ENCODE measurements at places on chromosomes 3 and 15. TPM values are rescaled to one million over a fixed set of nuclear protein-coding genes. Genes with fewer than 3 reads are reported as not detected.

GRCh38 chr15:64558460-64559179 is 98.2 kb downstream of the ZNF609 start:
- H3K4me1 ChIP-seq: peaks cover 11% of the 10 kb centered on the region
- no peaks in the 10 kb centered on the region for H3K27me3 ChIP-seq
- DNase-seq: no peak
- no peak overlapping the region for H3K27ac ChIP-seq

GRCh38 chr15:39226169-39226937 is 354.5 kb upstream of the THBS1 start:
- H3K4me1 ChIP-seq: peaks cover 12% of the 10 kb centered on the region
- H3K27me3 ChIP-seq: no peaks in the 10 kb centered on the region

GRCh38 chr3:56864090-56864489 is 62.3 kb upstream of the ARHGEF3 start:
- H3K4me1 ChIP-seq: peaks cover 8% of the 10 kb centered on the region
- no peak overlapping the region for H3K27ac ChIP-seq
- no peaks in the 10 kb centered on the region for H3K27me3 ChIP-seq
- no peaks in the 10 kb centered on the region for H3K36me3 ChIP-seq
- no peak overlapping the region for H3K4me3 ChIP-seq

- peaks cover 87% of the 10 kb centered on the region for H3K36me3 ChIP-seq
- H3K27ac ChIP-seq: peak overlapping the region; percentile 95
- no peaks in the 10 kb centered on the region for H3K27me3 ChIP-seq
- H3K4me1 ChIP-seq: peaks cover 35% of the 10 kb centered on the region
- no peak for DNase-seq
- H3K4me3 ChIP-seq: no peak overlapping the region
Measured at GRCh38 chr3:48403533-48404439, 26.1 kb downstream of the PLXNB1 start.

DNA sequence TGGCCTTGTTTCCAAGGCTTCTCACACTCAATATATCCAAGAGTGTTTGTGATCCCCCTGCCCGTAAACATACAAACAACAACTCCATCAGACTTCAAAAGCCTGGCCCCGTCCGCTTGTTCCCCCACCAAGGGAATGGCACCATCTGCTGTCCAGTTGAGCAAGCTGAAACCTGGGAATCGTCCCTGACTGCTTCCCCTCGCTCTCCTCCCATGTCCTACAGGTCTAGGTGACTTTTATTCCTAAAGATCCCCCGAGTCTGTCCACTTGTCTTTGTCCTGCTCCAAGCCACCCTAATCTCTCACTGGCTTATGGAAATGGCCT is 27.9 kb upstream of the FAM174B start:
- no peaks in the 10 kb centered on the region for H3K36me3 ChIP-seq
- H3K27me3 ChIP-seq: no peaks in the 10 kb centered on the region
- H3K4me3 ChIP-seq: no peak overlapping the region
- no peaks in the 10 kb centered on the region for H3K4me1 ChIP-seq
- H3K27ac ChIP-seq: no peak overlapping the region
- DNase-seq: peak; percentile 18

- no peak overlapping the region for H3K27ac ChIP-seq
- peaks cover 5% of the 10 kb centered on the region for H3K36me3 ChIP-seq
- DNase-seq: no peak
- no peaks in the 10 kb centered on the region for H3K27me3 ChIP-seq
Measured at GRCh38 chr3:61559136-61559731, 2.1 kb upstream of the PTPRG start.

DNA sequence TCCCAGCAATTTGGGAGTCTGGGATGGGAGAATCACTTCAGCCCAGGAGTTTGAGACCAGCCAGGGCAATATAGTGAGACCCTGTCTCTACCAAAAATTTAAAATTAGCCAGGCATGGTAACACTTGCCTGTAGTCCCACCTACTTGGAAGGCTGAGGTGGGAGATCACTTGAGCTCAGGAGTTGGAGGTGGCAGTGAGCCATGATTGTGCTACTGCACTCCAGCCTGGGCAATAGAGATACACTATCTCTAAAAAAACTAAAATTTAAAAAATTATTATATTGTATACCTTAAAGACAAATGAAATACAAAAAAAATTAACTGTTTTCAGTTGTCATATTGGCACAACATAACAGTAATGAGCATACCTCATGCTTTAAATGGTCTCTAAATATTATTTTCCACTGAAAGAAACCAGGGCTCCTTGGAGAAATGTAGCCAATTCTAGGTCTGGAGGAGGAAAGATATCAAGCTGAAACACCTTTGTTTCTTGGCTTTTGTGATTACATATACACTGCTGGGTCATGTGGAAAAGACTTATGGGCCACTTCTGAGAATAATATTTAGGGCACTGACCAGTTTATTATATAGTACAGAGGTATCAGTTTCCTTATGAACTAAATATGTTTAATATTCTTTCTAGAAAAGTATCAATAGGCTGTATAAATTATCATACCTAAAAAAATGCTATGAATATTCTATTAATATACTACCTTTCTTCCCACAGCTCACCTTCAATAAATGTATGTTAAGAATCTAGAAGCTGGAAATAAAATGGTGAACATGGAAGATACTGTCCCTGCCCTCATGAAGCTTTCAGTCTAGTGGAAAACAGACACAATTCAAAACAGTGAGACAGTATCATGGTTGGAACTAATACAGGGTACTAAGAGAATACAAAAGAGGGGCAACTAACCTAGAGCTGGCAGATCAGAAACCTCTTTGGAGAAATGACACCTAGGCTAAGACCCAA is 119.5 kb downstream of the TMCC1 start:
- no peak for DNase-seq
- H3K27me3 ChIP-seq: no peaks in the 10 kb centered on the region
- no peak overlapping the region for H3K4me3 ChIP-seq
- H3K4me1 ChIP-seq: peaks cover 11% of the 10 kb centered on the region
- no peak overlapping the region for H3K27ac ChIP-seq
- peaks cover 14% of the 10 kb centered on the region for H3K36me3 ChIP-seq

DNA sequence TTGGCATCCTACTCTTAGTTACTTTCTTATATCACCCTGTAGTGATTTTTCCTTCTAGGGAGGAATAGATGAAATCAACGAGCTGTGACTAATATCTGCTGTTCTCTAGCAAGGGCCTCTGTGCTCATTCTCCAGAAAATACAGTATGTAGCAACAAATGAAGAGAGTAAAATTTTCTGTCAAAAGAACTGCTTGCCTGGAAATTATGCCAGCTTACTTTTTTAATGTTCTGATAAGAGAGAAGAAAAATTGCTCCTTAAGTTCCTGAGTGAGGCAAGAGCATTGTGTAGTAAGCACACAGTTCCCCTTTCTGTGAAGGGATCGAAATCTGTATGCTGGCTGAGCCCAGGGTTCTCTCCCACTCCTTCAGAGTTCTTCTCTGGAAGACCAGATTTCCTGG is 51.4 kb upstream of the GK5 start:
- H3K4me3 ChIP-seq: no peak overlapping the region
- no peaks in the 10 kb centered on the region for H3K27me3 ChIP-seq
- DNase-seq: peak; percentile 56
- no peaks in the 10 kb centered on the region for H3K36me3 ChIP-seq

DNA sequence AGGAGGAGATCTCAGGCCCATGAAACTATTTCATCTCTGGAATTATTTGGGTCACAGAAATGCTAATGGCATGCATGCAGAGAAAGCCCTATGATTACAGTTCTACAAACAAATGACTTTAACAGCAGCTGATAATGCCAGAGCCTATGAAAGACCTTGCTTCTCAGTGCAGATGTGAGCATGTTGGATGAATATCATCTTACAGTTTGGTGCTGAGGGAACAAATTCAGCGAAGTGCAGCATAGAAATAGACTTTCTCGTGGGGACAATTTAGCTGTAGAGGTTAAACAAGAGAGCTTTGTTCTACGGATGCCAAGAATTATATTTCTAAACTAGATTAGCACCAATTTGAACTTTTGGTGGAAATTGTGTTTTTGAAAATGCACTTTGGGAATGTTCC is 27.7 kb downstream of the PTX3 start:
- H3K4me1 ChIP-seq: peaks cover 21% of the 10 kb centered on the region
- no peak overlapping the region for H3K4me3 ChIP-seq
- H3K27me3 ChIP-seq: no peaks in the 10 kb centered on the region
- H3K27ac ChIP-seq: no peak overlapping the region

GRCh38 chr3:10223676-10224639 is 24.3 kb upstream of the TATDN2 start:
- no peaks in the 10 kb centered on the region for H3K27me3 ChIP-seq
- H3K4me1 ChIP-seq: peaks cover 21% of the 10 kb centered on the region
- H3K36me3 ChIP-seq: peaks cover 19% of the 10 kb centered on the region
- no peak overlapping the region for H3K4me3 ChIP-seq

DNA sequence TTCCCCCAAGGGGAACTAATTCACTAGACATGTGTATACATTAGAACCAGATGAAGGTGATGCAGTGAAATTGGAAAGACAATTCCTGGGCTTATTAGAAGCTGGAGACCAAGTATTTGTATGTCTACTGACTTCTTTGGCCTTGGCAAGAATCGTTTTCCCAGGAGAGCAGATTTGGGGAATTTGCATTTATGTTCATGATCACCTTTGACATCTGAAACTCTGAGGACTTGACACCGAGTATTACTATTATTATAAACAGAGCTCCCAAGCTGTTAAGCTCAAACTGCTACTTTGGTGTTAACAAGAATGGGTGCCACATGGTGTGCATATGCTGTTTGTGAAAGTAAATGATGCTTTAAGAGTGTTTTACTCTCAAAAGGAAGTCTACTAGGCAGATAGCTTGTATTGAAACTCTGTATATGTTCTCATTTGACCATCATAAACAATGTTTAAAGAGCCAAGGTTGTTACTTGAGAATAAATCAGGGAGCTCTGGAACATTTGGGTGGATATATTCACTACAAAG is 519.8 kb upstream of the GOLIM4 start:
- no peaks in the 10 kb centered on the region for H3K36me3 ChIP-seq
- peaks cover 94% of the 10 kb centered on the region for H3K27me3 ChIP-seq
- no peak for DNase-seq
- H3K4me1 ChIP-seq: no peaks in the 10 kb centered on the region
- H3K4me3 ChIP-seq: no peak overlapping the region

- DNase-seq: peak; percentile 88
- H3K4me1 ChIP-seq: peaks cover 7% of the 10 kb centered on the region
- peaks cover 62% of the 10 kb centered on the region for H3K36me3 ChIP-seq
- peak overlapping the region; percentile 33 for H3K27ac ChIP-seq
- no peak overlapping the region for H3K4me3 ChIP-seq
Measured at GRCh38 chr15:40743921-40744814, 10.9 kb downstream of the RMDN3 start.

GRCh38 chr3:188208516-188208981 is 54.6 kb downstream of the LPP start:
- H3K4me1 ChIP-seq: no peaks in the 10 kb centered on the region
- DNase-seq: no peak
- no peaks in the 10 kb centered on the region for H3K27me3 ChIP-seq
- peaks cover 13% of the 10 kb centered on the region for H3K36me3 ChIP-seq
- no peak overlapping the region for H3K27ac ChIP-seq

GRCh38 chr3:43289401-43289800 is 3.1 kb downstream of the SNRK start:
- DNase-seq: no peak
- H3K27me3 ChIP-seq: no peaks in the 10 kb centered on the region
- H3K4me3 ChIP-seq: peak overlapping the region; percentile 91
- no peaks in the 10 kb centered on the region for H3K36me3 ChIP-seq

DNA sequence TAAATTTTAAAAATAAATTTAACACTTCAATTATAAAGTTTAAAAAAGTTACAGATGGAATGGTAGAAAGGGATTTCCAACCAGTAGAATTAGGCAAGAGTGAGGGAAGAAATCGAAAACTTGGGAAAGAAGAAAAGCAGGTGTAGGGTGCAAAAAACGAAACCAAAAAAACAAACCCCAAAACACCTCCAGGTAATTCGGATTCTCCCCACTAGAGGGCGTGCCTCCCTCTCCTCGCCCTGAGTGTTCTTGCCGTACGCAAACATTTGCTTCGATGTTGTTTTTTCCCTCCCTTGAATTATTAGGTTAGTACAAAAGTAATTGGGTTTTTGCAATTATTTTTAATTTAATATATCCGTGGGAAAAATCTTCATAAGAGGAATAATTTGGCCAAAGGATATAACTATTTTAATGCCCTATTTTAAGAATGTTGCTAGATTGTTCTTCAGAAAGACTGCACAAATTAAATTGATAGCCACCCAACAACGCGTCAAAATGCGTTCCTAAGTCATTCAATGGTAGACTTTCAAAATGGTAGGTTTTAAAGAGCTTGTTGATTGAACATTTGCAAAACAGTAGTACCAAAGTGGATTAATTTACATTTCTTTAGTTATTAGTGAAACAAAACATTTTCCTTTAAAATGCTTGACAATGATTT is 63.7 kb downstream of the SLC30A4 start:
- no peak overlapping the region for H3K27ac ChIP-seq
- peak overlapping the region; percentile 72 for H3K4me3 ChIP-seq
- no peaks in the 10 kb centered on the region for H3K36me3 ChIP-seq
- peak; percentile 75 for DNase-seq
- H3K4me1 ChIP-seq: peaks cover 26% of the 10 kb centered on the region
- H3K27me3 ChIP-seq: no peaks in the 10 kb centered on the region

- peak overlapping the region; percentile 87 for H3K27ac ChIP-seq
- DNase-seq: peak; percentile 97
- no peaks in the 10 kb centered on the region for H3K36me3 ChIP-seq
- peaks cover 60% of the 10 kb centered on the region for H3K4me1 ChIP-seq
Measured at GRCh38 chr15:71278989-71279756, 163.9 kb downstream of the THSD4 start.

DNA sequence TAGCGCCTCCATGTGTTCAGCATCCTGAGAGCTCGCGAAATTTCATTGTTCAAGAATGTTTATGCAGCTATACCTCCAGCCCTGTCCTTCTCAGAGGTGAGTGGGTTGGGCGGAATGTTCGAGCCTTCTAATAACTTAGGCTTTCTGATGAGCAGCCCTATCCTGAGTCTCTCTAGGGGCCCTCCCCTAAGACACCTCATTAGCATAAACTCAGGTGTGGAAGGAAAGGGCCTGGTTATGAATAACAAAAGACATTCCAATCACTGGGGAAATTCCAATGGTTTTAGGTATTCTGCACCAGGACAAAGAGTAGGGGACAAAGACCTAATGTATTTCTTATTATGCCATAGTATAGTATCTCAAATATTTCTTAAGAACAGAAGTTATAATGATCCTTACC is 138.1 kb upstream of the PDZRN3 start:
- H3K36me3 ChIP-seq: no peaks in the 10 kb centered on the region
- no peak for DNase-seq
- H3K27me3 ChIP-seq: no peaks in the 10 kb centered on the region
- H3K27ac ChIP-seq: no peak overlapping the region

CFAP20DC gene
- 1.1 TPM for total RNA-seq

RBP2 gene
- total RNA-seq: not detected

SCG3 gene
- not detected for total RNA-seq

C3orf22 gene
- not detected for total RNA-seq

POLQ gene
- total RNA-seq: 5.8 TPM

RHOV gene
- total RNA-seq: 1.7 TPM

MED12L gene
- total RNA-seq: 0.47 TPM

CEMIP gene
- total RNA-seq: 0.14 TPM

CORO2B gene
- 0.79 TPM for total RNA-seq

TMEM212 gene
- not detected for total RNA-seq

ZBBX gene
- not detected for total RNA-seq

STRIT1 gene
- not detected for total RNA-seq

EPHA3 gene
- total RNA-seq: not detected

SERINC4 gene
- not detected for total RNA-seq

ZNF860 gene
- 11.7 TPM for total RNA-seq

LRRC3B gene
- not detected for total RNA-seq

ZNF660 gene
- total RNA-seq: not detected

CXCR6 gene
- not detected for total RNA-seq

Data from MCF 10A (cell line).